Aorta (tissue), 5 donors: ENCODE measurements at places on chromosomes 2 and 18. TPM values are rescaled to one million over a fixed set of nuclear protein-coding genes. Genes with fewer than 3 reads are reported as not detected.

ABCG5 gene
- total RNA-seq, result not detected

TACR1 gene
- total RNA-seq, result 9.8 TPM

RUFY4 gene
- total RNA-seq, result 0.39 TPM

CMPK2 gene
- total RNA-seq, result 5.3 TPM

LGALSL gene
- 18.5 TPM for total RNA-seq

XDH gene
- not detected for total RNA-seq

EVA1A gene
- 1.7 TPM for total RNA-seq

RPRM gene
- total RNA-seq, result 0.23 TPM

- DNase-seq, result no peak
Measured at GRCh38 chr2:178282075-178282815, 87.9 kb downstream of the OSBPL6 start.

- DNase-seq, result no peak
Measured at GRCh38 chr2:156191527-156191926, 141.0 kb downstream of the NR4A2 start.

DNA sequence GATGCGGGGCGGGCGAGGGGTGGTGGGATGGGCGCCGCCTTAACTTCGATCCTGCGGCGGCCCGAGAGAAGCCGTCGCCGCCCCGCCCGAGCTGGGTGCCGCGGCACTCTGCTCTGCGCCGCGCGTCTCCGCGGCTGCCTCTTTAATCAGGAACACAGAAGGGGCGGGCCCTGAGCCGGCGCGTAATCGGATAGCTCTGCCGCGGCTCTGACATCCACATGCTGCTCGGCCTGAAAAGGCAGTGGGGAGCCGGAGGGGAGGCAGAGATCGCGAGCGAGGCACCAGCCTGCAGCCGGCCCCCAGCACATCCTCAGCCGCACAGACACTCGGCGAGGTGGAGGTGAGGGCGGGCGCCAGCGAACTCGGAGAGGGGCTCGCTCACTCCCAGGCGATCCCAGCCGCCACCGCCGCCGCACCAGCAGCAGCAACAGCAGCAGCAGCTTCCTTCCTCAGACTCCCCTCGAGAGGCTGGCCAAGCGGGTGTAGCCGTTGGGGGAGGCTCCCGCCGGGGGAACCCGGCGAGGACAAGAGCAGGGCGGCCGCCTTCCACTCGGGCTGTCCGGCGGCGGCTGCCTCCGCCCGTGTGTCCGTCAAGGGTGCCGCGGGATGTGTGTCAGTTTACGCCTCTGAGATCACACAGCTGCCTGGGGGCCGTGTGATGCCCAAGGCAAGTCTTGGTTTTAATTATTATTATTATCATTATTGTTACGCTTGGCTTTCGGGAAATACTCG is at the start of gene NRP2:
NRP2 (plus strand) TSS at position 263 of the 732 bp plus-strand sequence. CDS start 790 bp downstream, outside the sequence.
- DNase-seq, result peak; percentile 91

- DNase-seq, result no peak
Measured at GRCh38 chr2:222892321-222892720, 31.5 kb downstream of the ACSL3 start.

- no peak for DNase-seq
Measured at GRCh38 chr2:134625311-134625710, 93.5 kb downstream of the TMEM163 start.

DNA sequence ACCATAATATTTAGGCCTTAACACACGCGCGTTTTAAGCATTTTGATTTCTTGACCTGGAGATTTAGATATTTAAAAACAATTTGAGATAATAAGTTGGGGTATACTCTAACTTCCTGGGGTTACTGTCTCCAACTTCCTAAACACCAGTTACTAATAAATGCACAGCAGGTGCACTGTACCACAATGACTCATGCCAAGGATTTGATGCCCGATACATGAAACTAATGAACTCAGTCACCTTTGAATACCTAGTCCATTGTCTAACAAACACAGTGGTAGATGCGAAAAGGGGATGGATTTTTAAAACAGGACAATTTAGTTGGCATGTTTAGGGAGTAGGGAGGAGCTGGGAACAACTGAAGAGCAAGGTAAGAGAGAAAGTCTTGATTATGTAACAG is 21.2 kb downstream of the CABYR start:
- no peak for DNase-seq

DNA sequence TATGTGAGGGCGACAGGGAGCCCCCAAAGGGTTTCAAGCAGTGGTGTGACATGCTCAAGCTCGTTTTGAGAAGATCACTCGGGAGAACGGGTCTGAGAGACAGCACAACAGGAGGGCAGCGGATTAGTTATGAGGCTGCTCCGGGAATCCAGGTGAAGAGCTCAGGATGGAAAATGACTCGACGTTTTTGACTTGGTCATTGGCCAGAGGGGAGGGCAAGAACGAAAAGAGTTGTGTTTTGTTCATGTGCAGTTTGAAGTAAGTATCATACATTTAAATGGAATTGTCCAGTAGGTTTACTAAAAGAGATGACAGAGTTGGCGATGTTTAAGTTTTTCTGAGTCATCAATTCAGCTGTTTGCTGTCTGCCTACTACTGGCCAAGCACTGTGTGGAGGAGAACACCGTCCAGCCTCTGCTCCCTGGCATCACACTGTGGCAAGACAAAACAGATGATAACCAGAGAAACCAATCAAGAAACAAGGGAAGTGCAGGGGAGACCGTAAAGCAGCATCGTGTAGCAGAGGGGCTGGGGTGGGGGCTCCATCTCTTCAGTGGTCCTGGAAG is 25.3 kb upstream of the ANXA4 start:
- DNase-seq, result no peak

DNA sequence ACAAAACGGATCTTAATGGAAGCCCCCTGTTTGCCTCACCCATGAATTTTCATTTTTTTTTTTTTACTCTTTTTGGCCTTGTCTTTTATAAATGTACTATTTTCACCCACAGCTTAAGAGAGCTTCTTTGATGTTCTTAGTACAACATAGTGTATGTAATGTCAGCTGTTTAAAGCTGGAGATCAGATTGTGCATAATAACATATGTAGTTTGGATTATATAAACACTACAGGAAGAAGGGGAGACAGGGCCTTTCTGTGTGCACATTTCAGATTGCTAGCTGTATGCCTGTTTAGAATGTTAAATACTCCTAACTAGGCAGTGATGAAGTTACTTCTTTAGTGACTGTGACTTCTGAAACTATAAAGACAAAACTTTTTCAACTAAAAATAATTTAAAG is 2.1 kb upstream of the TANC1 start:
- no peak for DNase-seq

- DNase-seq, result no peak
Measured at GRCh38 chr2:43455731-43456642, 139.9 kb downstream of the THADA start.

- no peak for DNase-seq
Measured at GRCh38 chr2:21981127-21981526, 857.4 kb downstream of the TDRD15 start.

DNA sequence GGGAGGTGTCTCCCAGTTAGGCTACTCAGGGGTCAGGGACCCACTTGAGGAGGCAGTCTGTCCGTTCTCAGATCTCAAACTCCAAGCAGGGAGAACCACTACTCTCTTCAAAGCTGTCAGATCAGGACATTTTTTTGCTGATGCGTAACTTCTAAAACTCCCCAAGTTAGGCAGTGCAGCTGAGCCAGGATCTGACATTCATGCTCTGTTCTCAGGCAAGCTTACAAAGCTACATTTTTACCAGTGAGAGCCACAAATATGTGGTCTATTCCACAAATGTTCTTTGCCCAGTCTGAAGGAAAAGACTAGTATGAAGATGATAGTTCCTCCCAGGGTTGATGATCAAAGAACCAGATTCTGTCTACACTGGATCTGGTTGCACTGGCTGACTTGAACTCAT is 184.1 kb downstream of the MTCL1 start:
- no peak for DNase-seq

DNA sequence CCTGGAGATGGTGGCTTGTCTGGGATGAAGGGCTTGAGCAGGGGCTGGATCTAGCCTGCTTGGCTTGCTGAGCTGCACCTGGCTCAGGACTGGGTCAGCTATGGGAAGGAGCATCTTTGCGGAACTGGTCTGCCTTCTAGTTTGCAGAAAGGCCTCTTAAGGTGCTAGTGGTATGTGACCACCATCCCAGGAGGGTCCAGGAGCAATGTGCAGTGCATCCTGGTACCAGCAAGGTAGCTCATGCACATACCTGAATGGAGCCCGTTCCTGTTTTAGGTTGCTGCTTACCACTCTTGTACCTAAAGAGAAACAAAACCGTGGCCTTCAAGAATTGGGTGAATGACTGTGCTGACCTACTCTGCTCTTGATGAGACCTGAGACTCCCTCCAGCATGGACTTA is 118.6 kb upstream of the PELI1 start:
- DNase-seq, result no peak

GRCh38 chr2:70994009-70994698 is 519 bp downstream of the TEX261 start:
- DNase-seq, result peak; percentile 83

GRCh38 chr2:122927710-122928557 is 1097.2 kb upstream of the CNTNAP5 start:
- no peak for DNase-seq

- DNase-seq, result no peak
Measured at GRCh38 chr2:106183101-106183696, 10.9 kb downstream of the UXS1 start.

DNA sequence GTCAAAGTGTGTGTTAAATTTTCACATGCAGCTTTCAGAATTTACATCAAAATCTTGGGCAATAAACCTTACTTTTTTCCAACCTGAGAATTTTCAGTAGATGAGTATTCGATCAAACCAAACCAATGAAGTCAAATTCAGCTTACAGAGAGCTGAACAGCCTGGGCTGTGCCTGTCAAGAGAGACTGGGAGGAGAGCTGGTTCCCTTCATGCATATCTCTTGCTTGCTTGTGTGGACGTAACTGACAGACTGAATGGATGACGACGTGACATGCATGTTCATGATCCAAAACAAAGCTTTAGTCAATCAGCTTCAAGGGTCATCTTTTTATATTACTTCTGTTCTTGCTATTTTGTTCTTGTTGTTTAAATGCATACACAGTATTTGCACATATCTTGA is 145.2 kb downstream of the GALNT3 start:
- no peak for DNase-seq

GRCh38 chr2:199975273-199975895 is 20.0 kb downstream of the MAIP1 start:
- DNase-seq, result no peak

DNA sequence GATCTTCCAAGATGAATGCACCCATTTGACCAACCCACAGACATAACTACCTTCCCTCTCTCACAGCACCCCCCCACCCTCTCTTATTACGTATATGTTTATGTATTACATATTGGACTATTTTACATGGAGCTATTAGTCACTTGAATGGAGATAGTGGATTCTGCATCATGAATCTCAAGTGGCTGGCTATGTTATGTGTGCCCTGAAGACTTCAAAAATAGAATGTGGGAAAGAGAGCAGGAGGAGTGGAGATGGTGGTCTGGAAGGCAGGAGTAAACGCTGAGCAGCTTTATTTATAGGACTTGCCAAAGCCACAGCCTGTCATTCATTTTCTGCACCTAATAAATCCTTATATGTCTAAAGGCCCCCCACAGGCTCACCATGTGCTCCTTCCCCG is 4.9 kb downstream of the ANTXR1 start:
- no peak for DNase-seq

DNA sequence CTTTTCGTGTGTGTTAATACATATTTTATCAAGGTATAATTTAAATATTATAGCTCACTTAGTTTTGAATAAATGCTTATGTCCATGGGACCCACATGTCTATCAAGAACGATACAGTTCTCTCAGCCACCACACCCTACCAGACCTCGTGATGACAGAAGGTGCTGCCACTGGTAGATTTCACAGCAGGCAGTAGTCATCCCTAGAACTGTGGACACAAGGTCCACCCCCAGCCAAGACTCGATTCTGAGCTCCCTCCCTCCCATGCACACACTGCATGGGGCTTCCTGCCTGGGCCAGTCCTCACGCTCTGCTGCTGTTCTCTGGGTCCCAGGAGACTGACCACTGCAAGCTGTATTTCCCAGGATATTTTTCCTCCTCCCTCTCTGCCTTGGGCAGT is 26.5 kb upstream of the CREB1 start:
- DNase-seq, result peak; percentile 66

DNA sequence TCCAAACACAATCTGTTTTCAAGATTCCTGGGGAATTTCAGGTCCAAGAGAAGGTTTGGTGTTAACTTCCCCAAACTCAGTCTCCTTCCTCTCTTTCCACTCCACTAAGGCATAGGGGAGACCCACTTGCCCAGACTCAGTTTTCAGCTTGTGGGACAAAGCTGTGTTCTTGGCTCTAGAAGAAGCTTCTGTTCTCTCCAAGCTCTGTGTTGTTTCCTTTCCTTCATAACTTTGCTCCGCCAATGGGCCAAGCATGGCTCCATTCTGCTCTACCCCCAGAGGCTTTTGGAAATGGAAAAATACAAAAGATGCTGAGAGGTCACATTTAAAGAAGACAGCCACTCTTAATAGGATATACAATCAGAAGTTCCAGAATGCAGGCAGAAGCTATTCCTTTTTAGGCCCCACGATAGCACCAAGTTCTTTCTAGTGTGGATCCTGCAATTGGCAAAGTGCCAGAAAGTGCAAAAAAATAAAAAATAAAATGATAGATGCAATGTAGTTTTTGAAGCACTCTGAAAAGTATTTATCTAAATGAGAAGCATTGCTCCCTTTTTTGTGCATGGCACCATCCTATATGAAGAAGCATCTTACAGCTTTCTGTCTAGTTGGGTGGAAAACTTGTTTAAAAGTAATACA is 510.1 kb downstream of the TXNL1 start:
- no peak for DNase-seq

- DNase-seq, result no peak
Measured at GRCh38 chr2:17858064-17858463, 20.4 kb upstream of the KCNS3 start.

GRCh38 chr2:160394153-160394552 is 99.5 kb downstream of the RBMS1 start:
- DNase-seq, result no peak

DNA sequence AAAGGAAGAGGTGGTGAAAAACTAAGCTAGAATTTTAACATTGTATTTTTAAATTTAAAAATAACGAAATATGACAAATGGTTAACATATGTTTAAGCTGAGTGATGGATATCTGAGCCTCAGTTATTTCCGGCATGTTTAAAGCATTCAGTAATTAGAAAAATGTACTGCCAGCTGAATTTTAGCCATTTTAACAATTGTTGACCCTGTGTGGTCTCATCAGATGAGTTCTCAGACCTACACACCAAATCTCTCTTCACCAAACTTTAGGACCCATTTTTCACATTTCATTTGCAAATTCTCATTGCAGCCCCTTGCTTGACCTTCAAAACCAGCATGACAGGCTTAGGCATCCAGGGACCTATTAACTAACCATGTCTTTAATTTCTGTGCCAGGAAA is 91.5 kb upstream of the RGPD4 start:
- DNase-seq, result no peak
